ENCODE measurements at places on chromosomes 7 and 10.

GRCh38 chr10:42475168-42476098 lies 162.9 kb downstream of the ZNF33B start:
- DNase-seq: no peak

GRCh38 chr10:23186697-23187096 lies 5.4 kb upstream of the PTF1A start:
- no peak for DNase-seq

GRCh38 chr10:116674901-116675423 lies 54.2 kb downstream of the PNLIPRP2 start:
- no peak for DNase-seq

- no peak for DNase-seq
Observed at GRCh38 chr7:17521437-17521836, 223.0 kb downstream of the AHR start.

GRCh38 chr10:64508029-64508661 lies 986.9 kb downstream of the REEP3 start:
- no peak for DNase-seq

GRCh38 chr7:100675105-100675451 lies 1.5 kb downstream of the GNB2 start:
- DNase-seq: no peak

- DNase-seq: no peak
Observed at GRCh38 chr7:81573932-81574331, 195.9 kb downstream of the HGF start.

DNA sequence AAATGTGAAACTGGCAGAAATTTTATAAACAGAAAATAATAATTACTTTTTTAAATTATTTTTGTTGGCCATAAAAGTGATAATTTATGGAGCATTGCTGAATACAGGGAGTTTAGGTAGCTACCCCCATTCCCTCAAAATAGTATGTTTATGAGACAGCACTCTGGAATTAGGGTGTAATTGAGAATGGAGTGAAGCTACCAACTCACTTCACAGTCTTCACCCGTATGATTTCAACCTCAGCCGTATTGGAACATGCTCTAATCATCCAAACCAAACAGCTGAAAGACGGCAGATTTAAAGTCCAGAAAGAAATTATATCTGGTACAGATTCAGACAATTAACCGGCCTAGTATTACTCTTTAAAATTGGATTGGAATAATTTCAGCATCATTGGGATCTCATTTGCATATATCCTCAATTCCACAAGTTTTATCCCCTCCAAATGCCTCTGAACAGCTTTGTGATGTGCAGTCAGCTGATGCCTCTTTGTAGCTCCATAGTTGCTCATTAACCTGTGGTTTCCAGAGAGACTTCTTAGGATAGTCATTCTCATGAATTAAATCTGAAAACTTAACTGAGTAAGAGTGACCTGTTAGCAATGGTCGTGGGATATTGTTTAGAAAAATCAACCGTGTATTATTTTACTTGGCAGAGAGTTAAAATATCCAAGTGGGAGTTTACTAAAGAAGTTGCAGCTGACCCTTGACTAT lies 59.1 kb upstream of the GJD4 start:
- DNase-seq: no peak

GRCh38 chr10:35027567-35027966 lies 62.6 kb downstream of the CUL2 start:
- no peak for DNase-seq

DNA sequence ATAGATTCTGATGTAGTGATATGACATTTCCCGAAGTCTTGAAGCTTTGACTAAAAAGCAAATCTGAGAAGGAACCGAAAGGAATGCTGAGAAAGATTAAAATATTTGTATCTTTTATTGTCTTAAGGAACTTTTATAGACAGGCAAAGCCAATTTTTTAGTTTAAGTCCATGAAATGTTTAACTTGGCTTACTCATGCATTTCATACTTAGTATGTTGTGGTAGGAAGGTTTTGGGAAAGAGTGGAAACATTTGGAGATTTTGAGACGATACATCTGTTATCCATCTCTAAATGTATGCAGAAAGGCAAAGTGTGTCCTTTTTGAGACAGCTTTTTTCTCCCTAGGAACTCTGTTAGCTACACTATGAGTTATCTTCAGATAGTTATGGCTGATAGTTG lies 10.1 kb downstream of the TBC1D12 start:
- DNase-seq: no peak

DNA sequence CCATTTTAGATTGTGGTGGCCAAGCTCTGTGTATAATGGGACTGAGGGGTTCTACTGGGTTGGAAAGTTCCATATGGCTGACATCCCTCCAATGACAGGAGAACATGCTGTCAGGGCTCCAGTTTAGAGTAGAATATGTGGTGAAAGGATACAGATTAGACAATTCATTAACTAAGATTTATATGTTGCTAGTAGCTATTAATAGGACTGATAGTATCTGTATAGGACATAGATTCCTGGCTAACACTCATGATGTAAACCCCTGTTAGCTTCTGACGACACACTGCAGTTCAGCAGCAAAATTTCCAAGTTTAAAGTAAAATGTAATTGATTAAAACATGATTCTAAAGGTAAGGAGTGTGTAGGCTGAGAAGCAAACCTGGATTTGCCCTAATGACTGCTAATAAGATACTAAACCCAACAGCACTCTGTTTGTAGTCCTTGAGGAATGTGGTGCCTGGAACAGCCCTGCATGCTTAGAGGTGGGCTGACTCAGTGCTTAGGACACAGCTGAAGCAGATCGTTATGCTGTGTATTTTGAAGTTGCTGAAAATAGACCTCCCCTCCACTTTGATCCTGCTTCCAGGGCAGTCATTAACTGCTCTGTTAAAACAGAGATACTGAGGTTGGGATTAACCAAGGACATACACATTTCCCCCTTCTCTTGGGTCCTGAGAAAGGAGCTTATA lies 1129.6 kb downstream of the SORCS3 start:
- no peak for DNase-seq

DNA sequence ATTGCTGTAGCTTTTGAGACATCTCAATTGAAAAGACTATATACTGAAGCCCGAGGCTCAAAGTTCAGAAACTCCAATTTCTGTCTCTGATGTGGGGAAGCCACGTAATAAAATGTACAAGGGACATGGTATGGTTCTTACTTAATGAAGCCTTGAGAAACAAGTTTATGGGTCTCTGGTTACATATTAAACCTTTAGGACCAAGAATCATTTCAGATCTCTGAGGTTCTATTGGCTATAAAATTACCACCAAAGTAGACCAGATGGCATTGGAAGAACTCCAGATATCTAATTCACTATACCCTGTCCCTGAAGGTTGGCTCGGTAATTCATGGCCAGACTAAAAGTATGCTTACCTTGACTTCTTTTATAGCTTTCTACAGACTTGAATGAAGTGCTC lies 23.7 kb downstream of the STAMBPL1 start:
- DNase-seq: no peak

- DNase-seq: no peak
Observed at GRCh38 chr10:29471544-29471859, 163.3 kb downstream of the SVIL start.

- no peak for DNase-seq
Observed at GRCh38 chr10:48490946-48491345, 113.9 kb downstream of the ARHGAP22 start.

- no peak for DNase-seq
Observed at GRCh38 chr10:77431209-77431611, 206.4 kb downstream of the KCNMA1 start.

DNA sequence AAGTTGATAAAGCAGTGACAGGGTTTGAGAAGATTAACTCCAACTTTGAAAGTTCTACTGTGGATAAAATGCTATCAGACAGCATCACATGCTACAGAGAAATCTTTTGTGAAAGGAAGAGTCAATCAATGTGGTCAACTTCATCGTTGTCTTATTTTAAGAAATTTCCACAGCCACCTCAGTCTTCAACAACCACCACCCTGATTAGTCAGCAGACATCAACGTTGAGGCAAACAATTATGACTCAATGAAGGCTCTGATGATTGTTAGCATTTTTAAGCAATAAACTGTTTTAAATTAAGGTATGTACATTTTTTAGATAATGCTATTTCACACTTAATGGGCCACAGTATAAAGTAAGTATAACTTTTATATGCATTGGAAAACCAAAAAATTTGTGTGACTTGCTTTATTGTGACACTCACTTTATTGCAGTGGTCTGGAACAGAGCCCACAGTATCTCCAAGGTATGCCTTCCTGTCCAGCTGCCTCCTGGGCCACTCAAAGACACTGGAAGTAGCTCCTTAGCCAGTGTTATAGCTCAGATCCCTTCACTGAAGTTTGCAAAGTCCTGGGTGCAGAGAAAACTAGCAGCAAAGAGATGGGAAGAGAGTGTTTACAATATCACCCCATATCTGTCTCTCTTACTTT lies 293.1 kb downstream of the ARHGAP12 start:
- no peak for DNase-seq

Data from CD4-positive, alpha-beta T cell treated with Interleukin-17A for 1 hour (primary cell).